Stimulated activated CD4-positive, alpha-beta T cell treated with anti-CD3 and anti-CD28 coated beads, Interleukin-1b, Interleukin-23, amount 100 ng/mL, for 48 hours (primary cell): ENCODE measurements at places on chromosomes 4 and X.

DNA sequence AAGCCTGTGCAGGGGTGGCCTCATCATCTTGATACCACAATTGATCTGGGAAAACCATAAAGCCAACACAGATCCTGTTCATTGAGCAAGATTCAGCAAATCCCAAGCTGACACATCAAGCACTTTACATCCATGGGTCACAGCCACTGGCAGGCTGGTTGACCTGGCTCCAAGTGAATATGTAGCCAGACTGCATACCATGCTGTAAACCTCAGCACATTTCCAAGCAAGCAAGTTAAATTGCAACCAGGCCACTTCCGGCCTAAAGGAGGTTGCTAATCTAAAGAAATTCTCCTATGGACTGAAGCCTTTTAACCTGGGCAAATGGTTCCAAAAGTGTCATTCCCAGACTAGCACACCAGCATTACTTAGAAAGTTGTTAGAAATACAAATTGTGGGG lies 54.4 kb upstream of the USP26 start:
- no peak for DNase-seq

- DNase-seq, result peak; percentile 42
Measured at GRCh38 chrX:109485470-109486340, 3.8 kb upstream of the GUCY2F start.

DNA sequence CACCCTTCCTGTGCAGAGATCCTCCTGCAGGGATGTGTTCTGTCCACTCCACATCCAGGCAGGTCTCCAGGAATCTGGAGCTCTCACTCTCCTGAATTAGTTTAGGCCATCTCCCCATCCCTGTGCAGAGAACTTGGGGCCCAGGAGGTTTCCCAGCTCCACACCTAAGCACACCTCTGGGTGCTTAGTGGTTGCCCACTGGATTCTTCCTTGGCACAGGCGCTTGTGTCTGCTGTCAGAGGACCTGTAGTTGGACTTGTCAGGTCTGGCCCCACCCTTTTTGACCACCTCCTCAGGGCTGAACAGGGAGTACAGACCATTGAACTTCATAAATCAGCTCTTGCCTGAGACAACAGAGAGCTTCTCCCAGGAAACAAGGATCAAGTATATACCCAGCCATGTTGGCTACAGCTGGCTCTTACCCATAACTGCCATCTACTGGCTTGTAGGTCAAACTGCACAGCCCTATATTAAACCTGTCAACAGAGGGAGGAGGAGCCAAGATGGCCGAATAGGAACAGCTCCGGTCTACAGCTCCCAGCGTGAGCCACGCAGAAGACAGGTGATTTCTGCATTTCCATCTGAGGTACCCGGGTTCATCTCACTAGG lies 275.5 kb downstream of the PPARGC1A start:
- DNase-seq, result no peak

GRCh38 chrX:68922013-68922412 lies 93.2 kb downstream of the EFNB1 start:
- DNase-seq, result no peak

- no peak for DNase-seq
Measured at GRCh38 chrX:143095321-143095720, 69.6 kb downstream of the SPANXN4 start.

DNA sequence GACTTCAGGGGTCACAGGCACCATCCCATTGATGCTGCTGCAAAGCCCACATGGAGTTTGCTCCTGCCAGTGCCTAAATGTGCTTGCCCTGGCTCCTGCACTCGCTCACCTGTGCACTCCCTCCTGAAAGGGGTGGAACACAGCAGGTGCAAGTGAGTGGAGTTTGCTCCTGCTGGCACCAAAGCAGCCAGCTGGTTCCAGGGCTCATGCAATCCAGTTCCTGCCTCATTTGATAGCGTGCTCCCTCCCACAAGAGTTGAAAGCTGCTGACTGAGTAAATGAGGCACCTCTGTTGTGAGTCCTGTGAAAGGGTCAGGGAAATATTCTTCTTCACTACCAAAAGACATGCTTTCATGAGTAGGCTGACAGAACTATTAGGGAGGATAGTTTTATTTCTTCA lies 30.5 kb downstream of the CXCL8 start:
- no peak for DNase-seq

DNA sequence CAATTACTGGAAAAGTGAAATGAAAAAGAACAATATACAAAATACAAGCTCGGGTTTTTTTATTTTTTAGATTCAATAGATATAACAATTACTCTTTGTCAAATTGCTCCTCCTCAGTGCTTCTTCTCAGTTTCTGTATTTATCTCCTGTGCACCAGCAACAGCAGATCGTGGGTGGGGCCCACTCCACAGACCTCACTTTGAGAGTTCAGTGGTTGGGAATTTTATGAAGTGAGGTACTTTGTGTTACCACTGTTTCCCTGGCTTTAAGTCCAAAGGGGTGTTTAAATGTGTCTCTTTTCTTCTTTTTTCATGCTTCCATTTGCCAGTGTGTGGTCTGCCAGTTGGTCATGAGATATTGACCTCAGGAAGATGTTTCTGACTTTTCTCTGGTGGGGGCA lies 54.4 kb downstream of the KIT start:
- DNase-seq, result no peak
